ENCODE measurements at places on chromosomes 11 and 22. TPM values are rescaled to one million over a fixed set of nuclear protein-coding genes. Genes with fewer than 3 reads are reported as not detected.

CDON gene
- 2.0 TPM for total RNA-seq

DNA sequence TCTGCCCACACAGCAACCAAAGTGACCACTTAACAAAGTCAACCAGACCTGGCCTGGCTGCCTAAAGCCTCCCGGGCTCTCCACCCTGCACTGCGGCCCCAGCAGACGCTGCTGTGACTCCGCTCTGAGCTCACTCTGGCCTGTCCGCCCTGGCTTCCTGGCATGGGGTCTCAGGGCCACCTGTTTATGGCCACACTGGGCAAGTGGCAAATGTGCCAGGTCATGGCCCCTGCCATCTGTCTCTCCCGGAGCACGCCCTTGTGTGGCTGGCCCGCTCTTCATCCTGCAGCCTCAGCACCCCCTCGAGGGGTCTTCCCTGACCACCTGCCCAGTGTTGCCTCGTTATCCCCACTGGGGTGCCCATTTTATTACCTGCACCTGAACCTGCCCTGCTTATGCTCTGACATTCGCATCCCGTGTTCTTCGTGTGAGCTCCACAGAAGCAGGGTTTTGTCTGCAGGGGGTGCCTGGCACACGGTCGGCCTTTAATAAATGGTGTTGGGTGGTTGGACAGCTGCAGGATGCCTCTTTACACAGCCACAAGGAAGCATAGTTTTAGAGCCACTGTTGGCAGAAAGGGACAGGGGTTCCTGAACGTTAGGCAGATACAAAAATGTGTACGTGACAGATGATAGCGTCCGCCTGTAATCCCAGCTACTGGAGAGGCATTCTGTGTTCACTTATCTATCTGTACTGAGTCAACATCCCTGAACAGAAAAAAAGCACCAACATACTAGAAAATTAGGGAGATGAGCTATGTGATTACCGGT is 785.6 kb downstream of the TBC1D22A start:
- DNase-seq, result no peak

DNA sequence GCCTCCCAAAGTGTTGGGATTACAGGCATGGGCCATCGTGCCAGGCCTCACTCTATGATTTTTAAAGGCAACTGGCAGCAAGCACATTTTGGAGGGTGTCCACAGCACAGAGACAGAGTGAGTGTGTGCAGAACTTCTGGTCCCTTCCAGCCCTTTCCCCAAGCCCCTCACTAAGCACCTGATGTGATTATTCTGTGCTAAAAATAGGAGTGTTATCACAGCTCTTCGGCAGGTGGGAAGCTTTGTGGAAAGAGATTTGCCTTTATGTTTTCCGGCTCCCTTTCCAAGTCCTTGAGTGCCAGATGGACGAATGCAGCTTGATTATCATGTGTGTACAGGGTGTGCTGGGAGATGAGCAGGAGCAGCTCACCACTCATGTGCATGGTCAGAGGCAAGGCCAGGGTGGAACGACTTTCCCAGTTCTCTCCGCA is 310.8 kb downstream of the DDX10 start:
- no peak for DNase-seq

DNA sequence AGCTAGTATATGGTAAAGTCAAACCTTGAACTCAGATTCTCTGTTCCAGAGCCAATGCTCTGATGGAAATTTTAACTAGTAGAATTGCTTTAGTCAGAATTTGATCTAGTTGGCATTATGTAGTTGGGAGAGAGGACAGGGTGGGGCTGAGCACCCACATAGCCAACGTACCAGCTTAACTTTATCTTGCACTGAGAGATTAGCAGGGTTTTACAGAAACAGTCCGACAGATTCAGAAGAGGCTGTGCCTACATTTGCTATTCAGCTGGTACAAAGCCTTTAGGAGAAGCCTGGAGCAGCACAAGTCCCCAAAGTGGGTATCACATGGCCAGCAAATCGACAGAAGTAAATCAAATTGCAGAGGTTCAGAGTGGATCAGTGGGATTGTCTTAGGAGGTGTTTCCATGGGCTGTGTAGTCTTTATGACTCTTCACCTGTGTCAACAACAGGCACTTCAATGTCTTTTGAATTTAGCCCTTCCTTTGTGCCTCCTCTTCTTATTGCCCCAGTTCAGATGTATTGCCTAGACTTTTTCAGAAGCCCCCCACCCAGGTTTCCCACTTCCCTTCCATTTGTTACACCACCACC is 7.3 kb upstream of the CSRP3 start:
- no peak for DNase-seq

- DNase-seq, result no peak
These were observed 18.3 kb downstream of the PRR5L start for GRCh38 chr11:36314434-36314767.
